ENCODE measurements at places on chromosomes 3 and 15.

DNA sequence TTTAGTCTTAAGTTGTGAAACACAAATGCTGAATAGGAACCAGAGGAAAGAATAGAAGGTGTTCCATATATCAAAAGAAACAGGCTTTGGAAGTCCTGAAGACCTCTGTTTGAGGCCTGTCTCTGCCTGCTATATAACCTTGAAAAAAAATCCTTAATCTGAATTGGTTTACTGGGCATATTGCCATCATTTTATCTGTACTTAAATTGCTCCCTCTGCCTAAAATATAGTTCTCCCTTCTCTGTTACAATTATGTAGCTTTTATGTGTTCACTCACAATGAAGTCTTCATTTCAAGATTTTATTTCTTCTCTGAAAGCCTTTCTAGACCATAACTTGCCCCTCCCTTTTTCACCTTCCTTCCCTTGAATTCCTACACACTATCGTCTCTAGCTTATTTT is 21.2 kb downstream of the ARL13B start:
- no peak for DNase-seq

DNA sequence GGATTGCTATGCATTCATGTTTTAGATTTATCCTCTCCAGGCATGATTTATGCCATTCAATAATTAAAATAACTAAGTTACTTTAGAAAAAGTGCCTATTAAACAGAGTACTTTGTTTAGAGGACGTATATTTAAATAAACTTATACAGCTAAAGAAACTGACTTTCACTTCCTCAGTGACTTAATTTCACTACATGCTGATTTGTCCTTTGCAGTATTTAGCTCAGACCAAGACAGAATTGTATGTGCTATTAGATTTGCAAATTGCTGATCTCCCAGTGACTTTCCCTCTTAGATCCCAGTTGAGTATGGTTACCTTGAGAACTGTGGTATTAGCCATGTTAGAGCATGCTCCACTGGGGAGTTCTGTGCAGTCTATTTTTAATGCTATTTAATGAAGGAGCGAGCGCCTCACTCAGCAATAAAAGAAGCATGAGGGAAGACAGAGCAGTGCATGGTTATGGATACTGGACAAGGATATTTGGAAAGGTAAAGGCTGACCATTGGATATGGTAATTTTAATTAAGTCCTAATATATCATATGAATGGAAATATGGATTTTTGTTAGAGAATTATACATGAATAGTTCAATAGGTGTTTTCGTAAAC is 2.7 kb downstream of the ARPP21 start:
- no peak for DNase-seq

DNA sequence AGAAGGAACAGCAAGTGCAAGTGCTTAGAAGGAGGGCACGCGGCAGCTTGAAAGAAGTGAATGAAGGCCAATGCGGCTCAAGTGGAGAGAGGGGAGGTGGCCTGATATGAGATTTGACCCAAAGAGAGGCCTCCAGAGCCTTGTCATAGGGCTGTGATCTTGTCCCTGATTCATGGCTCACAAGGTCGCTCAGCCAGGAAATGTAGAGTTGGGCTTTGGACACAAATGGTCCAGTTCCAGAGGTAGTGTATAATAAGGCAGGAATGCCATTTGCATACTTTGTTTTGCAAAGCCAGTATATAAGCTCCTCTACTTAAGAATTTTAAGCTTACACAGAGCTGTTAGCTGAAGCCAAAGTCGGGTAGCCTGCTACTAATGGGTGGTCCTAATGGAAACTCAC is 33.7 kb downstream of the HGD start:
- no peak for DNase-seq

DNA sequence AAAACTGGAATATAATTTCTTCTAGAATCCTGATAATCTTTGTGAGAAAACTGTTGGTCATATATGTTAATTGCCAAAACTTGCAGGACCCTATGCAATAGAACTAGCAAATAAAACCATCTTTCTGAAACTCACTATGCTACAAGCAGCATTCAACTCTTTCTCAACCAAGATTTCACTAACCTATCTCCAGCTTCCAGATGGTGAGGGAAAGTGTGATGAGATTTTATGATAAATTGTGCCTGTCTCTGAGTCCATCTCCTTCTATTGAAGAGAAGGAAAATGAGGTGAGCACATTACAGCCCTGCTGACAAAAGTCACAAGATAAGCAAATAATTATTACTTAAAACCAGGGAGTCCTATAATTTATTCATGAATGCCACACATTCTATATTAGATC is 44.1 kb upstream of the UBE2Q2 start:
- no peak for DNase-seq

GRCh38 chr3:64223791-64224745 is 1.2 kb downstream of the PRICKLE2 start:
- DNase-seq, result no peak

DNA sequence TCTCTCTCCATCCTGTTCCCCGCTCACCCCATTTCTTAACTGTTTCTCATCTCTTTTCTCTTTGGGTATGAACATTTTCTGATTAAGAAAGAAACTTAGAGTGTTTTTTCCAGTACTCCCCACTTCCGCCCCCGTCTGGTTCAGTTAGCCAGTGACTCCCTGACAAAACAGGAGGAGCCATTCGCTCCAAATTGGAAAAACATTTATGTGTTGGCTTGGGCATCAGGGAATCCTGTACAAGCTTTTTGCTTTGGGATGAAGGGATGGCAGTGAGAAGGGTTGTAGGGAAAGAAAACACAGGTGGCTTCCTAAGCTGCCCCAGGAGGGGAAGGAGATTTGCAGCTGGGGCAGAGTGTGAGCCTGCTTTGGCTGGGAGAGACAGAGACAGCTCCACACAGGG is 47.0 kb downstream of the BOC start:
- DNase-seq, result no peak

- no peak for DNase-seq
Measured at GRCh38 chr3:100144255-100144866, 30.1 kb upstream of the FILIP1L start.

GRCh38 chr3:57126244-57126643 is 38.9 kb downstream of the IL17RD start:
- DNase-seq, result no peak

GRCh38 chr15:63461230-63461985 is 43.0 kb upstream of the USP3 start:
- DNase-seq, result no peak

GRCh38 chr3:72558001-72558400 is 290.2 kb downstream of the SHQ1 start:
- DNase-seq, result no peak

GRCh38 chr3:112017091-112017490 is 17.4 kb upstream of the TMPRSS7 start:
- no peak for DNase-seq

GRCh38 chr15:65922621-65923020 is 53.3 kb downstream of the RAB11A start:
- DNase-seq, result no peak

Measured in esophagus squamous epithelium (tissue), 5 donors.